ENCODE measurements at places on chromosomes 13 and 19. TPM values are rescaled to one million over a fixed set of nuclear protein-coding genes. Genes with fewer than 3 reads are reported as not detected.

Gene ZNF221
- total RNA-seq, result 4.3 TPM

Gene KLK14
- total RNA-seq, result not detected

Gene PCID2
- 30.8 TPM for total RNA-seq

Gene SIGLEC8
- not detected for total RNA-seq

Gene HRC
- total RNA-seq, result 1.2 TPM

Gene RASAL3
- not detected for total RNA-seq

Gene DMKN
- total RNA-seq, result 37.0 TPM

Gene FAM98C
- total RNA-seq, result 23.6 TPM

Gene NAPSA
- total RNA-seq, result not detected

Gene KLHL26
- total RNA-seq, result 6.5 TPM

Gene KL
- total RNA-seq, result not detected

Gene ZNF700
- 3.1 TPM for total RNA-seq

Gene AXL
- total RNA-seq, result 75.6 TPM

Gene ADGRE3
- not detected for total RNA-seq

Gene KLF1
- total RNA-seq, result not detected

Gene PPM1N
- 1.3 TPM for total RNA-seq

Gene KLK12
- not detected for total RNA-seq

Gene ATP5F1D
- 86.9 TPM for total RNA-seq

Gene ERICH4
- not detected for total RNA-seq

Gene S1PR4
- total RNA-seq, result not detected

Gene SHISA7
- total RNA-seq, result not detected

Gene SLC39A3
- total RNA-seq, result 33.2 TPM

Gene GRK1
- not detected for total RNA-seq

Gene CEACAM4
- not detected for total RNA-seq

Gene TNFSF13B
- total RNA-seq, result 1.8 TPM

Gene ADGRE2
- total RNA-seq, result 0.93 TPM

Gene CYP4F2
- total RNA-seq, result not detected

Gene SOX1
- not detected for total RNA-seq

Gene CYP4F12
- total RNA-seq, result not detected

Measured in pericardium fibroblast (primary cell).